ENCODE measurements at places on chromosomes 3 and 15.

GRCh38 chr3:72018343-72018984 is 233.5 kb upstream of the PROK2 start:
- no peak for DNase-seq

DNA sequence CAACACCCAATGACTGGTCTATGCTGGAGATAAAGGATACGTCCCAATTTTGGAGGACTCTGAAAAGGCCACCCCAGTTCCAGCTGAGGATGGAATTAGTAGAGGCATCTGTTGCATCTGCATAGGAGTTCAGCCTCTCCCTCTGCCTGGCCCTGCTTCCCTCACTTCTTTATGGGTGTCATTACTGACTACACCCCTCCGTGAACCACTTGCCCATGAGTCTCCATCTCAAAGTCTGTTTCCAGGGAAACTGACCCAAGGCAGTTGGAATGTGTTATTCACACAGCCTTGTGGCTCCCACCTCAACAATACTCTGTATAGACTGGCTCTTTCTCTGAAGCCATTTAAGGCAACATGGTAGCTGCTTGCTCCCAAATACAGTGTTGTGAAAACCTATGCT is 21.4 kb upstream of the PCOLCE2 start:
- no peak for DNase-seq

- DNase-seq, result peak; percentile 6
Observed at GRCh38 chr3:42979044-42979972, at the start of gene GASK1A. GASK1A (plus strand) TSS chr3:42979311; CDS start chr3:42979643, 332 bp downstream.

DNA sequence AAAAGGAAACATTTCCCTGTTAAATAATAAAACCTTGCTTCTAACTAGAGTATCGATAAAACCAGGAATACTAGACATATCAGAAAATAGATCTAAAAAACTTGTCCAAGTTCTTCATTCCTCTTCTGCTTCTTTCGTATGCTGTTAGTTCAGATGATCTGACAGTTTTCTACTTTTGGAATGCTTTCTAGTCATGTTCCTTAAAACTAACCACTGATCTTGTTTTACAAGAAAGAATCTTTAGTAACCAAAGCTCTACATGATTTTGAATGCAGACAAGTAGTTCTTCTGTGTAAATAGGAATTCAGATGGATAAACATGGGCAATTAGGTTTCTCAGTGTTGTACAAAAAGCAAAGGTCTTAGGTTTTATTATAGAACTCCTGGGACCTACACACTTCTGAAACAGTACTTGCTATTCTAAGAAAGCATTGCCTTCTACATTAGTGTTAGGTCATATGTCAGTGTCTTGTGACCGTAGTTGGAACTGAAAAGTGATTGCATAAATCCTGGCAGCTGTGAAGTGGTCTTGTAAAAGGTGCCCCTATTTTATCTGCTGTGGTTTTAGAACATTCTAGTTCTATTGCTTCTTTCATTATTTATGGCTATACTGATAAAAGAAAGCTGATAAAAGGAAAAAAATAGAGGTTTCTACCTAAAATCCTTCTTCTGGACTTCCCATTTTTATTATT is 40.7 kb downstream of the SNRK start:
- no peak for DNase-seq

DNA sequence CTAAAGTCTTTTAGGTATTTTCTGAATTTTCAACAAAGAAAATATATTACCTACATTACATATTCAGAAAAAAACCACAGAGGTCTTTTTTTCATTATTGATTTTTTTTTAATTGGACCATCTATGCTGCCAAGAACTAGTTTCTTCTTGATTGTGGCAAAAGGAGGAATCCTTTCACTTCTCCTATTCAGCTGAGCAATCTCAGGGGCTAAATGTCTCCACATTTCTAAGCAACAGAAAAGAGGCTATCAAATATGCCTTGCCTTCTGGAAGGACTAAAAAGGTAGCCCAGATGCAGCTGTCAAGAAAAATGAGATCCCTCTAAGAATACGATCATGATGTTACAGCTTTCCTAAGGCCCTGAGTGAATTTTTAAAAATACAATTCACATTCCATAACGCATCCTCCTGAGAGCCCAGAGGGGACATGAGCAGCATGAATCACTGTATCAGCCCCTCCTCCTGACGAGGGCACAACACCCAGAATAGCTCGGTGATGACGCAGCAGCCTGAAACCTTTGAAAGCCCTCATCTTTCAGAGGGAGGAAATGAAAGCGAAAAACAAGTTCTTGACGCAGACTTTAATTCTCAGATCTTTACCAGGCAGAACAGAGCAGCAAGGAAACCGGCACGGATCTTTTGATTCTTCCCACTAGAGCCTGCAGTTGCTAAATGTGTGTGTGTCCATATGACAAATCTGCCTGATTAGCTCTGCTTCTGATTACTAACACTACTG is 24.6 kb downstream of the RUBCN start:
- DNase-seq, result peak; percentile 97

GRCh38 chr3:12918231-12918630 is 76.9 kb upstream of the RPL32 start:
- DNase-seq, result no peak
